ENCODE measurements at places on chromosomes 3 and 15.

DNA sequence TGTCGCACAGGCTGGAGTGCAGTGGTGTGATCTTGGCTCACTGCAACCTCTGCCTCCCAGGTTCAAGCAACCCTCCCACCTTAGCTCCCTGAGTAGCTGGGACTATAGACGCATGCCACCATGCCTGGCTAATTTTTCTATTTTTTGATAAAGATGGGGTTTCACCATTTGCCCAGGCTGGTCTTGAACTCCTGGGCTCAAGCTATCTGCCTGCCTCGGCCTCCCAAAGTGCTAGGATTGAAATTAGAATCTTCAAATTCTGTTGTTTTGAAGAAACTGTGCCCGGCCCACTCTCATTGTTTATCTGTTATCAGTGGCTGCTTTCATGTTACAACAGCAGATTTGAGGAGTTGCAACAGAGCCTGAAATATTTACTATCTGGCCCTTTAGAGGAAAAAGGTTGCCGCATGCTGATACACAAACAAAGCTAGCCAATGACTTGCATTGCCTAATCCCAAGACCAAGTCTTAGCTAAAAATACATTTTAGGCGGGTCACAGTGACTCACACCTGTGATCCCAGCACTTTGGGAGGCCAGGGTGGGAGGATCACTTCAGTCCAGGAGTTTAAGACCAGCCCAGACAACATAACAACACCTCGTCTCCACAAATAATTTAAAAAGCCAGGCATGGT, 43.2 kb upstream of the PPP4R2 start:
- DNase-seq: no peak

- DNase-seq: no peak
Measured at GRCh38 chr3:71611099-71611498, 27.6 kb upstream of the FOXP1 start.

GRCh38 chr3:129314386-129315222, 35.9 kb downstream of the HMCES start:
- DNase-seq: peak; percentile 66

DNA sequence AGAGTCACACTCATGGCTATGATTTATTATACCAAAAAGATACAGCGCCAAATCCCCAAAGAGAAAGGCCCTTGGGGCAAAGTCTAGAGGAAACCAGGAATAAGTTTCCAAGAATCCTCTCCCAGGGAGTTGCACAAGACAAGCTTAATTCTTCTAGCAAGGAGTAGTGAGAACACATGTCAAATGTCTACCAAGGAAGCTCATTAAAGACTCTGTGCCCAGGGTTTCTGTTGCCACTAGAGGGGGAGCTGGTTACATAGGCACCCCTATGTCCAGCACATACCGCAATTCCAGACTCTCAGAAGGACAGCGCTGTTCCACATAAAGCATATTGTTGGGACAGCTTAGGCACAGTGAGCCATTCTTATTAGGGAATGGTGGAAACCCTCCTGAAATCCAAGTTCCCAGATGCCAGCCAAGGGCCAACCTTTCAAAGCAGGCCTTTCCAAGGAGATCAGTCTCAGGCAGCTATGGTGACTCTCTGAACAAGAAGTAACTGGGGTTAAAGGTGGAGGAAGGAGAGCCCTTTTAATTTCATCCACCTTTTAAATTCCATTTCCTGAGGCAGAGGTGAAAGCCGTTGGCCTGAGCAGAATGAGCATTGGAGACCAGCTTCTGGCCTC, 194.2 kb downstream of the UACA start:
- DNase-seq: no peak

- no peak for DNase-seq
Measured at GRCh38 chr3:172203522-172204258, 164.3 kb downstream of the FNDC3B start.

DNA sequence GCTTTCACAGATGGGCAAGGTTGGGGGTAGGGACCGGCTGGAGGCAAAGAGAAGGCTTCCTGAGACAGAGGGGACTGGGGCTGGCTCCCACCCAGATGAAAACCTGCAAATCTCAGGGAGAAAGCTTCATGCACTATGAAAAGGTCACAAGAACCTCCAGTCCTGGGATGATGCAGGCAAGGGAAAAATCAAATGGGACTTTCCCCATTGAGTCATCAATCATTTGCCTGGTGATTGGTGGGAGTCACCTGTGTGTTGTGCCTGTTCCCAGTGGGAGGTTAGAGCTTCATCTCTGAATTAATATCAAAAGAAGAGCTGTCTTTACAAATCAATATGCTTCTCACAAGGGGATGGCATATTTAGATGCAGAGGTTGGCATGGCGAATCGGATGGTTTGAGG, 49.9 kb downstream of the CACNA1D start:
- DNase-seq: no peak
